ENCODE measurements at places on chromosomes 1 and 21.

DNA sequence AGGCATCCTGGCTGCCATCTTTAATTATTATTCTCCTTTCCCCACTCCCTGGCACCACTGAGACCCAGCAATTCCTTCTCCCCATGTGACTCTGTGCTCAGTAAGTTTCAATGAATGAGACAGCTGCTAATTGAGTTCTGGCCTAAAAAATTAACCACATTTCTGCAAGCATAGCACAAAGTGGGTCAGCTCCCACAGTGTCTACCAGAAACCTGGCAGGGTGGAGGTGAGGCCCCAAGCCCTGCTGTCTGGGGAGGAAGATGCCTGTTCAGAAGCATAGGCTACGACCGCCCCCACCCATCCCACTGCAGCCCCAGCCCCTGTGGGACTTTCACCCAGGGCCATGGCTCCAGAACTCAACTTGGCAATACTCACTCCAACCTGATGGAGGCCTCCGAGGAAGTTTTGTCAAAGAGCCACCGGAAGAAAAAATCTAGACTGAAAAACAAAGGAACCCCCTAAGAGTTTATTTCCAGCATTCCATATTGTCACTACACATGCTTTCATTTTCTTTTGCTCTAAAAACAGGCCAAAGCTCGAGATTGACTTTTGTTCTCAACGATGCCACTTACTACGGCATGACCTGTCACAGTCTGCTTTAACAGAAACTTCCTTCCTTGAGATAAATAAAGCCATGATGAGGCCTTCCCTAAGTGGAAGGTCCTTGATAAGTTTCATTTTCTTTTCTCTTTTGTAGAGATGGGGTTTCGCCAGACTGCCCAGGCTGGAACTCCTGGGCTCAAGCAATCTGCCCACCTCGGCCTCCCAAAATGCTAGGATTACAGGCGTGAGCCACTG, 26.5 kb downstream of the TMEM63A start:
- DNase-seq: no peak

DNA sequence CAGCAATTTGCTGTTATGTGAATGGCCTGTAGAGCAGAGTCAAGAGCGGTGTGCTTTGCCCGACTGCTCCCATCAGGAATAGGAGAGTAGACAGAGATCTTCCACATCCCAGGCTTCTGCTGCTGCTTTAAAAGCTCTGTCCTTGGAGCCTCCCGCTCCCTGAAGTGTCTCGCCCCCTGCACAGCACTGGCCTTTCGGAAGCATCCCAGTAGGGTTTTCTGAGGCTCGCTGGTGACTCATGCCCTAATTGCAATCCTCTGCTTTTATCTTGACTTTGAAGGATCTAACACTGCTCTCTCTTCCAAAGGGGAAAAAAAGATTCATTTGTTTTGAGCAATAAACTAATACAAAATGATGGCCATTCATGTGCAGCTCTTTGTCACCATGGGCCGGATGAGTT, 13.3 kb upstream of the CD101 start:
- no peak for DNase-seq

- DNase-seq: no peak
Measured at GRCh38 chr1:200369131-200369530, 40.7 kb downstream of the ZNF281 start.

DNA sequence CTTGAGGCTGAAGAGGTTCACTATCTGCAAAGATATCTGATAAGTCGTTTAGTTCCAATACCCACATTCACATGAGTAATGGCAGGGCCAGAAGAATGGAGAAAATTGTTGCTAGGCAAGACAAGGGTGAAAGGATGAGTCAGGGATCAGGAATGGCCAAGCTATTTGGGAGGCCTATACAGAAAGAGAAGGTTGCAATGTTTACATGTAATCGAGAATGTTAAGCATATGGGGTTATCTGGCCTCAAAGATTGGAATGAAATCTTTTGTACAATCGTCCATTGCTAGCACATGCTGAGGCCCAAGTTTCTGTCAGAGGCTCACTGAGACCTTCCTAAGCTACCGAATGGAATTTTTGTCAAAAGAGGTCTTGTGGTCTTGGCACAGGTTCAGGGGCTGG, 299.9 kb upstream of the PLD5 start:
- DNase-seq: no peak

GRCh38 chr21:42612390-42612789, 41.0 kb upstream of the PDE9A start:
- DNase-seq: no peak

- DNase-seq: peak; percentile 30
Measured at GRCh38 chr1:95197616-95198252, 36.3 kb upstream of the RWDD3 start.

- DNase-seq: no peak
Measured at GRCh38 chr1:239353536-239353935, 32.8 kb upstream of the CHRM3 start.

All from femur (tissue), 1 donor.